ENCODE measurements at places on chromosomes 12 and 14.

GRCh38 chr14:72699852-72700257 is 194.0 kb downstream of the DPF3 start:
- DNase-seq = no peak

DNA sequence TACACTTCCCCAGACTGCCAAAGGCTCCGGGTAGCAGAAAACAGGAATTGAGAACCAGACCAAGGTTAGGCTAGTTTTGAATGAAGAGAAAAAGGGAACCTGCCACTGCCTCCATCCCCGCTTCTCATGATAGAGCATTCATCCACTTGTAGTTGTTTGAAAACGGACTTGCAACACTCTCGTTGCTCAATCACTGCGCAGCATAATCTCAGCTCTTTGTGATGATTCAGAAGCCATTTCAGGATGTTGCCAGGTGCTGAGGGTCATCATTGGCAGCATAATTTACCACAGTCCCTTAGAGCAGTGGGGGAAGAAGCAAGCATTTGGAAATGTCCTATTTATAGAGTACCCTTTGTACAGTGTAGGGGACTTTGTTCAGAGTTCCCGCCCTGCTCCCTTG is 25.6 kb downstream of the KCNK13 start:
- DNase-seq = no peak

- no peak for DNase-seq
These were observed 68.5 kb downstream of the NT5DC3 start for GRCh38 chr12:103772367-103773108.

DNA sequence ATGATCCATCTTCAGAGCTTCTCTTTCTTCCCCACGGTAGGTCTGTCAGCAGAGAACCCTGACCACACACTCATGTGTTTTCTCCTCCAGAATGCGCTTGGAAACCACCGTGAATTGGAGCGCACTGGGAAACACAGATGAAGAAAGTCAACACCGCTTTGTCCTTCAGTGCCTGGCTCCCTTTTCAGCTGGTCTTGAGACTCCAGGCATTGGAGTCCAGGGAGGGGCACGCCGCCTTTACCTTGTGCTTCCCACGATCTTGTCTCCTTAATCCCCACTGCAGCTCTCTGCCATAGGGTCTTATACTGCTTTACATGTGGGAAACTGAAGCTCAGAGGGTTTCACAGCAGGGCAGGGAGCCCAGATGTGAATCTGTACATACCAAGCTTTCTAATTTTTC is 1.1 kb downstream of the FAM90A1 start:
- no peak for DNase-seq

GRCh38 chr12:93245543-93245942 is 132.2 kb upstream of the NUDT4 start:
- no peak for DNase-seq

GRCh38 chr12:54526812-54527630 is 22.4 kb upstream of the PDE1B start:
- DNase-seq = peak; percentile 21

DNA sequence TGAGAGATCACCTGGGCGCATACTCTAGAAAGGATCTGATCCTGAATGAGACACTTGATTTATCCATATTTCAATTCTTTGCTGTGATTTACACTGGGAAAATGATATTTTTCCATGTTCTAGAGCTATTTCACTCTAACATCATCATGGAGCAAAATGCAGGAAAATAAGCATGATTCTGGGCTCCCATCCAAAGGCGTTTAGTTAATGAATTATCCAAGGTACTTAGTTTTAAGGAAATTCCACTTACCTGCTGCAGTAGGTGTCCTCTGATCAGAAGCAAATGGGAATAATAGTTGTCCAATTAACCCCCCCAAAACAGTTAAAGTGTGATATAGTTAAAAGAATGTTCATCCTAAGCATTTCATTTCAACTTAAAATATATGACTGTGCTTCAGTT is 204.5 kb upstream of the PRKD1 start:
- DNase-seq = no peak

DNA sequence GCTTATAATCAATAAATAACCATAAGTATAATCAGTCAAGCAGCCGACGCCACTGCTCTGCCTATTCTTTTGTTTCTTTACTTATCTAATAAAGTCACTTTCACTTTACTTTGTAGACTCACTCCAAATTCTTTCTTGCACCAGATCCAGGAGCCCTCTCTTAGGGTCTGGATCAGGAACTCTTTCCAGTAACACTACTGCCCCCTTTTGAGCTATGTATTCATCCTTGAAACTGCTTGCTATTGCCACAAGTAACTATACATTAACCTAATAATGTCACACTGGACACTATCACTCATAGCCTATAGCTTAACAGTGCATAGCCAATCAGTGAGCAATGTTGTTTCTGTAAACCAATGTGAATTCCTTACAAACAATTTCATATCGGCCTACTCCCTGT is 2.8 kb upstream of the NID2 start:
- DNase-seq = no peak

- DNase-seq = no peak
These were observed 29.9 kb downstream of the TSPAN19 start for GRCh38 chr12:85006206-85006605.

DNA sequence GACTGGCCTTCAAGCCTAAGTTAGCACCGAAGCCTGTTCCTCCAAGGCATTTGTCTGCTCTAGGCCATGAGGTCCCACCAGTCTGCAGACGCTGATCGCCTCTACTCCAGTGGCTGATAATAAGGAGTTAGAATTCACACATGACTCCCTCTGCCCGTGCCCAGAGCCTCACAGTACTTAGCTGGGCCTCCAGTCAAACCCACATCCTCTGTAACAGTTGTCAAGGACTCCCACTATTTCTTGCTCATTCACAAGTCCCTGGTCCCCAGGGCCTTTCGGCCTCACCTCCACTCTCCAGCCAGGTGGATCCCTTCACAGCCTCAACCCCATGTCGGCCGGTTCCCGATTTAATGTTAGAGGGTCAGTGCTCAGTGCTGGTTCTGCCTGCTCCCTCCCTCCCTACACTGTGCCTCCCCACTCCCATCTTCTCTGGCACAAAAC is 6.3 kb upstream of the KRT5 start:
- DNase-seq = no peak

- DNase-seq = no peak
These were observed 90.9 kb downstream of the BMP4 start for GRCh38 chr14:53865711-53866110.
